HCEC 1CT (cell line): ENCODE measurements at places on chromosomes 11 and 22.

- no peak for DNase-seq
Observed at GRCh38 chr22:46446799-46447198, 90.6 kb downstream of the CELSR1 start.

DNA sequence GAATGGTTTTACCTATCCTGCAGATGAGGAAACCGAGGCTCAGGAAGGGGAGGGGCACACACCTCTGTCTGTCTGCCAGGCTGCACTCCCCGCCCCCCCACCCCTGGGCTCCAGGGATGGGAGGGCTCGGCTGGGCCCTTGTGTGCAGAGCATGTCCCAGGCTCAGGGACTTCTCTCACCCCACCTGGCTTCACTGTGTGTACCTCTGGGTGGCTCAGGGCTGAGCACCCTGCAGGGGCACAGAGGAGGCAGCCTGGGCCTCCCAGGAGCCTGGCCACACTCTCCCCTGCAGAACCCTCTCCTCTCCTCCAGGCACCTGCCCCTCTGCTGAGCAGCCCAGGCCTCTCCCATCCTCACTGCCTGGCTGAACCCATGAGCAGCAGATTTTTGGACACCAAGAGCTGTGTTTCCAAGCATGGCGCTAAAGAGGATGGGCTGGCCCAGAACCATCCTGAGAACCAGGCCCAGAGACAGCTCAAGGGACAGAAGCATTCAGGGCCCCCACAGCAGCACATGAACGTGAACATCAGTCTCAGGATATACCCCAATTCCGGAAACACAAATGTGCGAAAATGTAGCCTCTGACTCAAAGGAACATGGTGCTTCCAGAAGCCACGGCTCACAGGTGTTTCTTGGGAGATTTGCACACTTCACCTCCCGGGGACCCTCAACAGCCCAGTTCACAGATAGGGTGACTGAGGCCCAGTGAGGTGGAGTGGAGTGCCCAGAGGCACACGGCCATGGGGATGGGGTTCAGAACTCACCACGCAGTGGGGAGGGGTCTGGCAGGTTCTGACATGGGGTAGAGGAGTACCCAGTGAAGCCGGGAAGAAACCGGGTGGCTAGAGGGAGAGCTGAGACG is 10.5 kb downstream of the EMID1 start:
- DNase-seq, result no peak

- DNase-seq, result no peak
Observed at GRCh38 chr11:78069465-78069864, 5.8 kb downstream of the THRSP start.

- DNase-seq, result no peak
Observed at GRCh38 chr11:86245369-86246292, 1.1 kb downstream of the EED start.

- DNase-seq, result no peak
Observed at GRCh38 chr11:120703358-120704152, 192.0 kb downstream of the GRIK4 start.

DNA sequence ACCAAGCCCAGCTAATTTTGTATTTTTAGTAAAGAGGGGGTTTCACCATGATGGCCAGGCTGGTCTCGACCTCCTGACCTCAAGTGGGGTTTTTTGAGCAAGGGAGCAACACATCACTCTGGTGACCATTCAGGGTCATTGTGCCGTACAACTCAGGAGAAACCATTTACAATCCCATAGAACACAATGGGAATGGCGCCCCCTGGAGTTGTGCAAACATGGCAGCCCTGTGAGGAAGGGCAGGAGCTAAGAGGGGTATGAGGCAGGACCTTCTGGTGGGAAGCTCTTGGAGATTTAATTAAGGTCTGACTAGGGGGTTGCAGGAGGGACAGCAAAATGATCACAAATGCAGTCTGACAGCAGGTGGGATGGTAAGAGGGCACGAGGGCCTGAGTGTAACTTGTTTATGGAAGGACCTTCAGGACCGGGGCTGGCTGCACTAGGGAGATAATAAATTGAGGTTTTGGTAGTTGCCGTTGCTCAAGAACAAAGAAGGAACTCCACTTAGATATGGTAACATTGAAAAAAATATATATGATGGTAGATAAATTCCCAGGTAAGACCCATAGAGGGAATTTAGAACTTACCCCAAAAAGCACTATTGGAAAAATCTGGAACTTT is 9.1 kb upstream of the CSF2RB start:
- DNase-seq, result no peak

GRCh38 chr11:27390318-27391295 is 27.6 kb upstream of the CCDC34 start:
- peak; percentile 11 for DNase-seq

DNA sequence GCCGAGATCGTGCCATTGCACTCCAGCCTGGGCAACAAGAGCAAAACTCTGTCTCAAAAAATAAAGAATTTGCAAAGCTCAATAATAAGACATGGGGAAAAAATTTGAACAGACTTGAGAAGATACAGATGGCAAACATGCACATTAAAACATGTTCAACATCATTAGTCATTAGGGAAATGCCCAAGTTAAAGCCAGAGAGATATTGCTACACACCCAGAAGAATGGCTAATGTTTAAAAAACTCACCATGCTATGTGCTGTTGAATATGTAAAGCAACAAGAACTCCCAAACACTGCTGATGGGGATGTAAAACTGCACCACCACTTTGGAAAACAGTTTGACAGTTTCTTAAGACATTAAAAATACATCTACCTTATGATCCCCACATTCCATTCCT is 12.6 kb downstream of the LRRC75B start:
- DNase-seq, result peak; percentile 88

DNA sequence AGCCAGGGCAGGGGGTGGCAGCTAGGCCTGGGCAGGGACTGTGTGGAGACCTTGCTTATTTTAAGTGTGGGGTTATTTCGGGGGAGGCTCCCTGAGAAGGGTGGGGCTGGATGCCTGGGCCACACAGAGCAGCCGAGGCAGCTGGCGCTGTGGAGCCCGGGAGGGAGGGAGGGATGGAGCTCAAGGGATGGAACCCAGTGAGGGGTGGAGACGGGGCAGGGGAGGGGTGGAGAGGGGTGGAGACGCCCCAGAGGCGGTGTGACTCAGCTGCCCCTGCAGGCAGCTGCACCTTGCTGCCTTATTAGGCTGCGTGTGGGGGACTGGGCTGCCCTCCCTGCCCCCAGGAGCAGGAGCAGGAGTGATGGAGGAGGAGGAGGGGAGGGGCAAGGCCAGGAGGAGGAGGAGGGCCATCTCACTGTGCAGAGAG is 9.8 kb upstream of the TSSC4 start:
- peak; percentile 82 for DNase-seq
